Stimulated activated CD4-positive, alpha-beta T cell treated with anti-CD3 and anti-CD28 coated beads, Interleukin-1b, Interleukin-23, amount 100 ng/mL, for 1 hour (primary cell): ENCODE measurements at places on chromosomes 5 and 9.

DNA sequence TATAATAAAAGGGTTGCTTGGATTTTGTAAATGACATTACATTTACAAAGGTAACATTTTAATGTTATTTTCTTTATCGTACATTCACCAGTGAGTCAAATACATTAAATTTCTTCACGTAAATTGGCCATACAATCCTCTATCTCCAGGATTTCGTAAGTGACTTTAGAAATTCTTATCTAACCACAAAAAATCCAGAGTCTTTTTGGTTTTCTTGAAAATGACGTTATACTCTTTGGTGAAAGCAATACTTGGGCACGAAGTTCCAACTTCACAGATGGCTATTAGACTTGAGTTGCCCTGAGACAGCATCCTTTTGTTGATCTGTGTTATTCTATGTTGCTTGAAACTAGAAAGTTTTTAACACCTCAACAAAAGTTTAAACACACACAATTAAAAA lies 87.4 kb upstream of the CDH10 start:
- no peak for DNase-seq

DNA sequence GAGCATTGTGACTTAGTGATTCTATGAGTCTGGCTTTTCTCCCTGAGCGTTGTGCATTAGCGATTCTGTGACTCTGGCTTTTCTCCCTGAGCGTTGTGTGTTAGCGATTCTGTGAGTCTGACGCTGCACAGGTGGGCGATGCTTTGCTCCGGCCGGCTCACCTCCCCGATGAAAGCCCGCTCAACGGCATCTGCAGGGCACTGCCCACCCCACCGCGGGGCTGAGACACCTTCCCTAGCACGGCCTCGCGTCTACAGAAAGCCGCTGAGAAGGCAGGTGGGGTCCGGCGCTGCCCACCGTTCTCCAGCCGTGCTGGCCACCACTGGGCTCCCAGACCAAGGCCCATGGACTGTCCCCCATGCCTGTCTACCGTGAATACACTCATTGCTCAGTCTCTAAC lies 12.8 kb upstream of the SLC9A3 start:
- DNase-seq: no peak

GRCh38 chr5:32936329-32936728 lies 225.2 kb downstream of the NPR3 start:
- DNase-seq: no peak

GRCh38 chr9:68567565-68567964 lies 26.9 kb upstream of the TMEM252 start:
- no peak for DNase-seq

DNA sequence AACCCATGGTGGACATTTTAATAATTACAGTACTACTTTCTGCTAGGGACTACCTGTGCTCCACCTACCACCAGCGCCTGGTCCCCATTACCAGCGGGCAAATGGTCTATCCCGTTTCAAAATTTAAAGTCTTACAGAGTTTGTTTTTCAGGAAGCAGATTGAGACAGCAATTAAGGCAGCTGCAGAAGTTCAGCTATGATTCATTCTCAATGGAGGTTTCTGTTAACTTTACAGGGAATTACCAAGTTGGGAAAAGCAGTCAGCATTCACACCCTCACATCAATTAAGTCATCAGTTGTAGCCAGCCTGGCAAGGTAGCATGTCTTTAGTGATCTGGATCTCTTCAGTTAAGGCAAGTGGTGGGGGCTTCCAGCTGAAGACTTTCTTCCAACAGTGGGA lies 410.6 kb upstream of the DAB2 start:
- no peak for DNase-seq

DNA sequence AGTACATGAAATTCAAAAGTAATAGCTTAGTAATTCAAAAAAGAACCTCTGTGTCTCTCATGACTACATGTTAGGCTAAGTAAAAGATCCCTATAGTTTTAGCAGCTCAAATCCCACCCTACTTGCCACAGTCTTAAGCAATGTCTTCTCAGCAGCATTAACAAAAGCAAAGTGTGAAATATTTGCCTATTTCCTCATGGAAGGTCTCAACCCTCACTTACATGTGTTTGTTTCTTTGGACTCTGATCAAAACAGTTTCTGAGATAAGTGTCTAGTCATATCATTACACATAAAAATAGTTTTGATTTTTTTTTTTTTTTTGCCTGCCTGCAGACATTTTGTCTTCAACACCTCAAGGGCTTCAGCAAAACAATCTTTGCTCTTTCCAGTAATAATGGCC lies 310.5 kb downstream of the CETN3 start:
- no peak for DNase-seq

GRCh38 chr5:10621832-10622231 lies 58.0 kb downstream of the ANKRD33B start:
- DNase-seq: no peak

GRCh38 chr5:111234125-111234524 lies 9.9 kb downstream of the CAMK4 start:
- DNase-seq: no peak

DNA sequence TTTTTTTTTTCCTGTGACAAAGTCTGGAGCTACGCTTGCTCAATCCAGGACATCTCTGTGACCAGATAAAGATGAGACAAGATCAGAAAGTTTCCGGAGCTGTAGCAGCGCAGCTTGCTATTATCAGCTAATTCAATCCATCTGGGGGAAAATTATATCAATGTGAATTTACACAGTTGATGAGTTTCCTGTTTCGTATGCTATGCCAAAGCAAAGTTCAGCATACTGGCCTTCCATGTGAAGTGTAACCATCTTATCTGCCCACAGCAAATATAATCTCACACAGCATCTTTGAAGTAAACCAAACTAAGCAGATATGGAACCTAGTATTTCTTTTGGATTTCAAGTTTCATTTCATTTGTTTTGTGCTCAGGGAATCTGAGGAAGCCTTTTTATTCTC lies 1767.7 kb downstream of the EFNA5 start:
- no peak for DNase-seq

- DNase-seq: no peak
These were observed 102.9 kb upstream of the SHB start for GRCh38 chr9:38171926-38172325.

GRCh38 chr9:75378036-75378435 lies 289.7 kb downstream of the OSTF1 start:
- DNase-seq: no peak

DNA sequence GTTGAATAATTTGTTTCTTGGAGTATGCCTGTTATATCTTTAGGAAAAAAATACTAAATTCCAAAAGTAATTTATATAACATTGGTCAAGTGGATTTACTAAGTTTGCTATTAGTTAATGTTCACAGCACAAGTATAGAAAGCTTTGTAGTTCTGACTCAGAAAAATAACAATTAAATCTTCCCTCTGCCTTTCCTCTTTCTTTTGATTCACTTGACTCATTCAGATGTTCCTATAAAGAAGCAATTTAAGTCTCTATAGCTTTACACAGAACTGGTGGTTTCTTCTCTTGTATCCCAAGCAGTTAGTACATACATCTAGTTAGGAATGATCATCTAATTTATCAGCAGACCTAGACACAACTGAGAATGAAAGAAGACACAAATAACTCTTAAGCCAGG lies 4.5 kb upstream of the CDC42SE2 start:
- no peak for DNase-seq

DNA sequence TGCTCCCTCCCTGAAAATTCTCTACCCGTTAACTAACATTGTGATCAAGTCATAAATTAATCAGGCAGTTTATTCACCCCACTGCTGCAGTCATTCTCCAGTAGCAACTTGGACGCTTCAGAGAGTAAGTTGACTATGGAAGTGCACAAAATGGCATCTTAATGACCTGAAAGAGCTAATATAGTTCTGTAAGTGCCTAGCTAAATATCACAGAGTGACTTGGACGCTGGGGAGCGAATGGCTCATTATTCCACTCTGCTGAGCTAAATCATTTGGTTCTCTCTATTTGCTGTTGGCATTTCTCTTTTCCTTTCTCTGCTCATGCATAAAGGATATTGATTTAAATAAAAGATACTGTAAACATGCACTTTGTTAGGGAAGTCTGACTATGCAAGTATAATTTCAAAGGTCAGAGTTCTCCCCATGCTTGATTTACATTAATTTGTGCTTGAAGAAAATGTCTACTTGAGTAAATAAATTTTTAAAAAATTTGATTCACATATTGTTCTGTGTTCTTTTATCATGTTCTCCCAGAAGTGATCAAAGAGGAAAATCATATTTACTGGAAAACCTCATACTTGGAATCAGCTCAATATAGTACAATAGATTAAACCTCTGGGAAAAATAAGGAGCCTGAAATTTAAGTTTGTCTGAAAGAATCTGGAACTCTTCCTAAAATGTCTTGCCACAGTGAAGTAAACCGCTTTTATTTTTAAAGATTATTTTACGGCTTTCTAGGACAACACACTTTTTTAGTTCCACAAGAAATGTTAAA lies 169.5 kb upstream of the HAPLN1 start:
- DNase-seq: no peak

- no peak for DNase-seq
These were observed 222.6 kb downstream of the MEF2C start for GRCh38 chr5:88660264-88660946.

DNA sequence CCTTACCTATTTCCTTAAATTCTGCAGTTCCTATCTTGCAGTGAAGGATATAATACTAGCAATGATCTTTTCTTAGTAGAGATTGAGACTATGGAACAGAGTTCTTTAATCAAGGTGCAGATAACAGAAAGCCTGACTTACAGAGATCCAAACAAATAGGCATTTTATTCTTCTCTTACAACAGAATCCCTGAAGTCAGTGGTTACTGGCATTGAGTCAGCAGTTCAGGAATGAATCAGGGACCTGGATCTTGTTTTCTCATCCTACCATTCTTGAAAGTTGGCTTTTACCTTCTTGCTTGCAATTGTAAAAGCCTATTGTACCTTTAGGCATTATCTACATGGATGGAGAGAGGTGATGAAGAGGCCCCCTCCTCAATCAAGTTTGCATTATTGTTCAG lies 47.5 kb upstream of the TLE4 start:
- DNase-seq: no peak

DNA sequence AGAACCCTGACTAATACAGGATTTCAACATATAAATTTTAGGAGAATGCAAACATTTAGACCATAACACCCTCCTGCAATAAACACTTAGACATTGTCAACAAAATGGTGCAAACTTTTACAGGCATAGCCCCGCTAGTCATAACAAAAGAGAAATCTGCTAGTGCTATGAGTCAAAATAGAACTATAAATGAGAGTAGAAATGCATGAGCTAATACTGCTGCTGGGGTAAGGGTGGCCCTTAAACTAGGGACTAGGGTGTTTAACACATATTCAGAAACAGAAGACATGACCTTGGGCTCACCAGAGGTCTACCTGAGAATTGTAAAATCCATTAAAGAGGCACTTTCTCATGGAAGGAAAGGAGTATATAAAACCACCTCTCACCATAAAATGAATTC lies 131.6 kb downstream of the TLR4 start:
- no peak for DNase-seq

DNA sequence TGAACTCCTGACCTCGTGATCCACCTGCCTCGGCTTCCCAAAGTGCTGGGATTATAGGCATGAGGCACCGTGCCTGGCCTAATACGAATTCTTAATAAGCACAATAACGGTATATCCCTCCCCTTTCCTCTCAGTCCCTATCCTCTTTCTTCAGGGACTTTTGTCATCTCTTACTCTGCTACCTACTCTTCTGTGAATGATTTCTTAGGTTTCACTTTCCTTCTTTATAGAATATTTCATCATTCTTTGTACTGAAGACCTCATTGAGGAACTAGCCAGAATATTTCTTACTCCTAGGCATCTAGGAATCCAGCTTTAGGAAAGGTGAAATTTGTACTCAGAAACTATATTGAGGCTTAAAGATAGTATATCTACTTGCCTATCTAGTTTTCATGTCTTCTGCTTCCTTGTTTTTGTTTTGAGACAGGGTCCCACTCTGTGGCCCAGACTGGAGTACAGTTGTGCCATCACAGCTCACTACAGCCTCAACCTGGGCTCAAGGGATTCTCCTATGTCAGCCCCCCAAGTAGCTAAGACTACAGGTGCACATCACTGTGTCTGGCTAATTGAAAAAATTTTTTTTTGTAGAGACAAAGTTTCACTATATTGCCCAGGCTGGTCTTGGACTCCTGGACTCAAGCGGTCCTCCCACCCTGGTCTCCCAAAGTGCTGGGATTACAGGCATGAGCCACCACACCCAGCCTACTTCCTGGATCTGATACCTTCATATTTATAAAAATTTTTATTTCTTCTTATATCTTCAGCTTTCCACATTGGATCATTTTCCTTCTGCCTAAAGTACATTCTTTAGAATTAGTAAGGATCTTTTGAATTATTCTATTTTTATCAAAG lies 69.7 kb downstream of the GPBP1 start:
- DNase-seq: no peak

DNA sequence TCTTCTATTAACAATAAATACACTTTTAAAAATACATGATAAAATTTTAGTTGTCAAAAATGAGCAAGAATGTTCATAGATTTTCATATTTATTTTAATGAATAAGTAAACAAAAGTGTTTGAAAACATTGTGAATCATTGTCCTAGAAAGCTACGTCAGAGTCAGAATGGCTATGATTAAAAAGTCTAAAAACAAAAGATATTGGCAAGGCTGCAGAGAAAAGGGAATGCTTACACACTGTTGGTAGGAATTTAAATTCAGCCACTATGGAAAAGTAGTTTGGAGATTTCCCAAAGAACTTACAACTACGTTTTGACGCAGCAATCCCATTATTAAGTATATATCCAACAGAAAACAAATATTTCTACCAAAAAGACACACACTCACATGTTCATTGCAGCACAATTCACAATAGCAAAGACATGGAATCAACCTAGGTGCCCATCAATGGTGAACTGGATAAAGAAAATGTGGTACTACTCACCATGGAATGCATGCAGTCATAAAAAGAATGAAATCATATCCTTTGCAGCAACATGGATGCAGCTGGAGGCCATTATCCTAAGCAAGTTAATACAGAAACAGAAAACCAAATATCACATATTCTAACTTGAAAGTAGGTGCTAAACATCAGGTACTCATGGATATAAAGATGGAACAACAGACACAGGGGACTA lies 49.2 kb upstream of the FBXL17 start:
- DNase-seq: no peak

- DNase-seq: no peak
These were observed 34.9 kb downstream of the BICD2 start for GRCh38 chr9:92729735-92730155.

GRCh38 chr5:101977729-101978345 lies 318.2 kb downstream of the SLCO4C1 start:
- DNase-seq: no peak

DNA sequence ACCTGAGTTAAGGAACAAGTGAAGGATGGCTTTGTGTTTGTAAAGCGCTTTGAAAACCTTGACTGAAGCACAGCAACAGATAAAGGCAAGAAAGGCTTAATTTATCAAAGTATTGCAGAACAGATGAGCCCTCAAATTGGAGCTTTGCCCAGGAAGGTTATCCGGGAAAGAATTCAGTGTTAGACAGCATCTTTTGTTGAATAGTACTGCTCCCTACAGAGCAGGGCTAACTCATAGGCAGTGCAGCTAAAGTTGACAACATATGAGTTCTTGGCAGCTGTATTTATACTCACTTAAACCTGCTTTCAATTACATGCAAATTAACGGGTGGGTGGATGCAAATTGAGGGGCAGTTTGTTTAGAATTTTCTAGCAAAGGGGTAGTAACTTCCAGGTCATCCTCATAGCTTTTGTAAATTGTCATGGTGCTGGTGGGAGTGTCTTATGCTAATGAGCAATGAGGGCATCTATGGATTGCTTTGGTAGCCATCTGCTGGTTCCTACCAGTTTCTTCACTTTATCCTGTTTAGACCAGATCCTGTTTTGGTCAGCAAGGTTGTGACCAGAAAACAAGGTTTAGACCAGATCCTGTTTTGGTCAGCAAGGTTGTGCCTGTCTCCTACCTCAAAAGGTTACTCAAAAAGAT lies 105.8 kb downstream of the GDA start:
- DNase-seq: no peak
